AG04450 (cell line): ENCODE measurements at places on chromosomes 5 and 9.

DNA sequence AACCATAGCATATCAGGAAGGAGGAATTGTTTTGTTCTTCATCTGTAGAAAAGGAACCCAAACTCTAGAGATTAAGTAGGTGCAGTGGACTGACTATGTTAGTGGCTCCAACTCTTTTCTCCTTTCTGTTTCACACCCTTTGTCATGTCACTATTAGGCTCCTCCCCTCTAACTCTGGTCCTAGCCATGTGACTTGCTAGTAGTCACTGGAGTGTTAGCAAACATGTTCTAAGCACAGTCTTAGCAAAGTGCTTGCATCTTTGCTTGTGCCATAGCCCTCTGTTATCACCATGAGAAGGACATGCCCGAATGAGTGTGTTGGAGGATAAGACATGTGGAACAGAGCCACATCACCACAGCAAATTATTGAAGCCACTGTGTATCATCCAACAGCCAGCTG lies 55.4 kb upstream of the PPP3R2 start:
- no peak for DNase-seq

- DNase-seq, result no peak
Observed at GRCh38 chr5:169094586-169095409, 206.1 kb downstream of the SLIT3 start.

DNA sequence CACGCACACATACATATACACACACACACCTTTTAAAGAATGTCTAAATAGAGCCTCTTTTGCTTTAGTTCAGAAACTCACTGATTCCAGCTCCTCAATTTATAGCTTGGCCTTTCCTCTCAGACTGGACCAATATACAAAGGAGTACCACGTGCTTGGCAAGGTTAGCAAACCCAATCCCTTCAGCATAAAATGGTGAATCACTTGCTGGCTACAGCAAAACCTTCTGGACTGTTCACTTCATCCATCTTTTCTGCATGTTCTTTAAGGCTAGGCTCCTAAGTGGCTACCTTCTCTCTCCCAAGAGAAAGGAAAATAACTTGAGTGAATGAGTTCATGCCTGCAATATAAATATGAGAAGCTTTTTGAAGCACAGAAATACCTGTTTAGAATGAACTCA lies 109.7 kb downstream of the LPAR1 start:
- no peak for DNase-seq

GRCh38 chr5:53133020-53133419 lies 23.5 kb upstream of the MOCS2 start:
- no peak for DNase-seq

GRCh38 chr5:160379511-160379910 lies 9.1 kb upstream of the C1QTNF2 start:
- no peak for DNase-seq

GRCh38 chr5:139686706-139687441 lies 38.7 kb downstream of the CXXC5 start:
- no peak for DNase-seq

GRCh38 chr9:126695186-126695585 lies 81.5 kb downstream of the LMX1B start:
- no peak for DNase-seq

- no peak for DNase-seq
Observed at GRCh38 chr5:128341056-128341455, 197.0 kb downstream of the FBN2 start.

DNA sequence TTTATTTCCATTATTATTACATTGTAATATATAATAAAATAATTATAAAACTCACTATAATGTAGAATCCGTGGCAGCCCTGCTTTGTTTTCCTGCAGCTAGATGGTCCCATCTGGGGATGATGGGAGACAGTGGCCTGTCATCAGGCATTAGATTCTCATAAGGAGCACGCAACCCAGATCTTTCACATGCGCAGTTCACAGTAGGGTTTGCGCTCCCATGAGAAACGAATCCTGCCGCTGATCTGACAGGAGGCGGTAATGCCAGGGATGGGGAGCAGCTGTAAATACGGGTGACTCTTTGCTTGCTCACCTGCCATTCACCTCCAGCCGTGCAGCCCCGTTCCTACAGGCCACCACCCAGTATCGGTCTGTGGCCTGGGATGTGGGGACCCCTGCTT lies 1879.3 kb upstream of the WWC1 start:
- DNase-seq, result no peak

DNA sequence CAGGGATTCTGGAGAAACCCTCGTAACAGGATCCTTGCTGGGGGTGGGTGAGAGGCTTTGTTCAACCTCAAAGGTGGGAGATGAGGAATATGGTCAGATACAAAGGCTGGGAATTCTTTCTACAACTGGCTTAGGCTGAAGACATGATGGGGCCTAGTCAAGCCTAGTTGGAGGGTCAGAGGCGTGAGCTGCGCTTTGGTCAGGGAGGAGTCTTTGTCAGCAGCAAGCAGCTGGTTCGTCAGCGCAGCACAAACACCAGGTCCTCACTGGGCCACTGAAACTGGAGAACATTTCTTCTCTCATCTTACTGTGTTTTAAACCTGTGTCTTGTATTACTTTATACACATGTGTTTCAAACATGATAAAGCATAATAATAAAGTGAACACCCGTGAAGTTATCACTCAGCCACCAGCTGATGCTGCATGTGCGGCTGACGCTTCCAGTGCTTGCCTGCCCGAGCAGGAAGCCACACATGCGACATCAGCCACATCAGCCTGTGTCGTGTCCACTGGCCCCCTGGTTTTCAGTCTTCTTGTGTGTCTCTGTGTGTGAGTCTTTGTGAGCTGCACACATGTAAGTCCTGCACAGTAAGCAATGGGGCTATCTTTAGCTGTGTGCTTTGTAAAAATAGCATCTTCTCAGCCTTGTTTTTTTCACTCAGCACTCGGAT lies 81.5 kb downstream of the WNK2 start:
- no peak for DNase-seq

DNA sequence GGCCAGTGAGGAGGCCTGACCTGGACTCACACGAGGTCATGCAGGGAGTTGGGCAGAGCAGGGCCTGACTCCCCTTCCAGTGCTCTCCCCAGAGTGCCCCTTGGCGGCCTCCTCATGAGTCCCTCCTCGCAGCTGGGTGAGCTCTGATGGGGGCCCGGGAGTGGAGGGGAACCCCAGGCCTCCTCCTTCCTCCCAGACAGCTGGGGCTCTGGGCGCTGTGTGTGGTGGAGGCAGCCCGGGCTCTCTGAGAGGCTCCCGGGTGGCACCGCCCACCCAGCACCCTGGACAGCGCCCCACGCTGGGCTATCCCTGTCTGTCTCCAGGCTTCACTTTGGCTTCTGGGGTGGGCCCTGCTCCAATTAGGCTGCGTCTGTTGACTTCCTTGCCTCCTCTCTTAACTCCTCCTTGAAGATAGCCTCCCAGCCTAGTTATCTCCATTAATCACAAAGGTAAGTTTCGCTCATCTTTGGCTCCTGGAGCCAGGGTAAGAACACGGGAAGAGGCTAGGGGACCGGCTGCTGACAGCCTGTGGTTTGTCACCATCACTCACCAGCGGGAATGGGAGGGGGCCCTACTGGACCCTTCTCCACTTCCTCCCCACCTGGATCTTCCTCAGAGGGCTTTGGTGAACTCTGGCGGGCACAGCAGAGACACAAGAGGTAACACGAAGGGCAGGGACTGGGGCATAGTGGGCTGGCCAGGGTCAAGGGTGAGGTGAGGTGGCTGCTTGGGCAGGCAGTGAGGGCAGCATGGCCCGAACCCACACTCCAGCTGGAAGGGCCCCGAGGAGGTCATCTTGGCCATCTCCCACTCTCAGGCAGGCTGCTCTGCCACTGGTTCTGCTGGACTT lies 13.1 kb downstream of the PSD2 start:
- no peak for DNase-seq

DNA sequence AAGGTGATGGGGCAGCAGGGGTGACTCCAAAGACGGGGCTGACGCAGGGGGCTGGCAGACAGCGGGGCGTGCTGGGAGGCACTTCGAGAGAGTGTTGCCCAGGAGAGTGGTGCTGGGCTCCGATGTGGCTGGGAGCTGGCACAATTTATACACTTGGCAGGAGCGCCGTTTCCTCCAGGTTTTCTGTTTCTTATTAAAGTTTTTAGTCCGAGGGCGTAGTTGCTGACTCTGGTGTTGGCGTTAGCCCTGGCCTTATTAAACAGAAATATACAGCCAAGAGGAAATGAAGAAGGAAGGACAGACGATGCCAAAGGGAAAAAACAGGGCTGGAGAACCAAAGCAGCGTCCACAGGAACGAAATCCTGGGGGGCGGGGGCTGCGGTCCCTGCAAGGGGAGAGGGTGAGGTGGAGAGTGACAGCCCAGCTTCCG lies 139.6 kb upstream of the PHYKPL start:
- no peak for DNase-seq

DNA sequence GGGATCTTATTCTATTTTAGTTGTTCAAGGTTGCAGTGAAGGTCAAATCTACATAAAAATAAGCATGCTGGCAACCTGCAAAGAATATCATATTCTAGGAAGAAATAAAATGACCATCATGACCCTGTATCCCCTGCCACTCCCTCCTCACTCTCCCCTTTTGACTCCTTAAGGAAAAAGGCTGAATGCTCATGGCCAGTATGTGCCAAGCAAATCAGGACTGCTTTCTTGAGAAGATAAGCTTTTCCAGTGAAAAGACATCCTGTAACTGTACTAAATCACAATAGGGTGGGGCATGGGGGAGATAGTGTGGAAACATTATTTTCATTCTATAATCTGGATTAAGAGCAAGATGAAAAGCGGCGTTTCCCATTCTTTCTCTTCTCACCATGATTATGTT lies 100.6 kb upstream of the LIFR start:
- DNase-seq, result no peak

- DNase-seq, result no peak
Observed at GRCh38 chr9:36818242-36818938, 215.7 kb downstream of the PAX5 start.

DNA sequence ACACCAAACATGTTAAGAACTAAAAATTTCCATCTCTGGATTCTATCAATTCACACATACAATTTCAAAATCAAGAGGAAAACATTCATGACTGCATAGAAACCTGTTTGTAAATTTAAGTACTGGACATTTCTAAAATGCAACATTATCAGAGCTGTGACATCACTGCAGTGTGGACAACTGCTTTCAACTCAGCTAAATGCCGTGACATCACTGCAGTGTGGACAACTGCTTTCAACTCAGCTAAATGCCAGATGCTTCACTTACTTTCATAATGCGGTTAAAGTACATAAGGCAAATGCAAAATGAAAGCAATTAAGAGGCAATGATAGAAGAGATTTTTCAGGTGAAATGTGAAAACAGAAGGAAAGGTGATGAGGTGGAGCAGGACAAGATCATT lies 161.5 kb downstream of the ARL15 start:
- DNase-seq, result no peak

GRCh38 chr5:149657324-149657723 lies 72.8 kb upstream of the PPARGC1B start:
- DNase-seq, result no peak

GRCh38 chr9:13013991-13014883 lies 239.4 kb downstream of the LURAP1L start:
- DNase-seq, result no peak

DNA sequence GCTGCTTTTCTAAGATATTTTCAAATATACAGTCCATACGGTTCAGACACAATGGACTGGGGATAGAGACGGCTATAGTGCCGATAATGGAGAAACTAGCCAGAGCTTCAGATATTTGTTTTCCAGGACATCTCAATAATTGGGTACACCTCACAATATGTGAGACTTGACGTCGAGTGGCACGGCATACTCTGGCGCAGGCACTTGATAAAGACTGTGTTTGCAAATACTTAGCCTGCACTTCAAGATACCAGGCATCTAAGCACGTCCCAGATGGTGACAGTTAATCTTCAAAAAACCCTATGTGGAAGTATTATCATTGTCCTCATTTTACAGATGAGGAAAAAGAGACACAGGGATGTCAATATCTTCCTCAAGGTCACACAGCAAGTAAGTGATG lies 48.5 kb downstream of the SEMA5A start:
- DNase-seq, result no peak

- DNase-seq, result no peak
Observed at GRCh38 chr5:33691856-33692255, 199.9 kb downstream of the ADAMTS12 start.

- DNase-seq, result no peak
Observed at GRCh38 chr5:109739741-109740728, 50.3 kb downstream of the MAN2A1 start.

DNA sequence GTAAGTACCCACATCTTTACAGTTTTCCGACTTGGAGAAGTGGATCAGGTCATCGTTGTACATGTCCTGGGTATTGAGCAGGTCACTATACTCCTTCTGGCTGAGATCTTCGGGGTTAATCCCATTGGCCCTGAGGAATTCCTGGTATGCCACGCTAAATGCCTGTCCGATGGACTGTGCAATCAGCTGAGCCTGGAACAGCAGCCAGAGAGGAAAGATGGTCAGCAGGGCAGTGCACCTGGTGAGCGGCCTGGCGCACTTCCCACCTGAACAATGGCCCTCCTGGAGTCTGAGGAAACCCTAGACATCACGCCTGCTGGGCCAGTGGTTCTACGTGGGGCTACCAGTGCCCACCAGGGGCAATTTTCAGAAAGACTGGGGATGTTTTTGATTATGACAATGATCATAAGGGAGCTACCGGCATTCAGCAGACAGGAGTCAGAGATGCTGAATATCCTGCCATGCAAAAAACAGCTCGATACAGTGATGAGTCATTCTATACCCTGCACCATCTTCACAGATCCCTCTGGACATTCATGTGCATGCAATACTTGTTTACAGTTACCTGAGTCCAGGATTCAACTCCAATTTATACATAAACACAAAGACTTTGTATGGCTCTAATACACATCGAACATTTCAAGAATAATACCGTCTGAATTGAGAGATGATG lies 127.2 kb downstream of the ENTREP1 start:
- no peak for DNase-seq

GRCh38 chr5:38079620-38080402 lies 178.5 kb upstream of the EGFLAM start:
- no peak for DNase-seq

DNA sequence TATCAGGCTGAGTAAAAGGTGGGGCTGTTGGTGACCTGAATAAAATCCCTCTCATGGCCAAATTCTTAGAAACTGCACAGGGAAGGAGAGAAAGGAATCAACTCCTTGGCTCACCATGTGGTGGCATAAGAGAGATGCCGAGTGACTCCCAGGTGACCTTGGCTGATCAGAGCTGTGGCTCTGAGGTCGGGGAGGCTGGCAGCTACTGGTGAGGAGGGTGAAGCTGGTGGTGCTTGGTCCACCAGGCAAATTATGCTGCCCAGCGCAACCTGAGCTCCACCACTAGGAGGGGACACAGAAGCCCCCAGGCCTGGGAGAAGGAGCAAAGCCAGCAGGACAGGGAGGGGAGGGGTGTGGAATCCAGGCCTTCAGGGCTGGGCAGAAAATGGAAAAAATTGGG lies 111.2 kb upstream of the IL12B start:
- no peak for DNase-seq

- DNase-seq, result no peak
Observed at GRCh38 chr9:128247226-128247803, 28.5 kb downstream of the GOLGA2 start.

- no peak for DNase-seq
Observed at GRCh38 chr5:17020678-17021601, 84.9 kb upstream of the MYO10 start.

GRCh38 chr5:171409164-171410136 lies 10.0 kb upstream of the FGF18 start:
- no peak for DNase-seq

- DNase-seq, result no peak
Observed at GRCh38 chr9:81395676-81396054, 293.7 kb downstream of the TLE1 start.
